Right ventricle myocardium superior (tissue), 1 donor: ENCODE measurements at places on chromosomes 7 and 10. TPM values are rescaled to one million over a fixed set of nuclear protein-coding genes. Genes with fewer than 3 reads are reported as not detected.

The WNT8B gene
- not detected for total RNA-seq

The PRF1 gene
- 2.2 TPM for total RNA-seq

The CAMK2B gene
- total RNA-seq: 87.2 TPM

The RBM33 gene
- 32.8 TPM for total RNA-seq

The PAX4 gene
- not detected for total RNA-seq

The TEX47 gene
- total RNA-seq: not detected

The CRHR2 gene
- total RNA-seq: 0.24 TPM

DNA sequence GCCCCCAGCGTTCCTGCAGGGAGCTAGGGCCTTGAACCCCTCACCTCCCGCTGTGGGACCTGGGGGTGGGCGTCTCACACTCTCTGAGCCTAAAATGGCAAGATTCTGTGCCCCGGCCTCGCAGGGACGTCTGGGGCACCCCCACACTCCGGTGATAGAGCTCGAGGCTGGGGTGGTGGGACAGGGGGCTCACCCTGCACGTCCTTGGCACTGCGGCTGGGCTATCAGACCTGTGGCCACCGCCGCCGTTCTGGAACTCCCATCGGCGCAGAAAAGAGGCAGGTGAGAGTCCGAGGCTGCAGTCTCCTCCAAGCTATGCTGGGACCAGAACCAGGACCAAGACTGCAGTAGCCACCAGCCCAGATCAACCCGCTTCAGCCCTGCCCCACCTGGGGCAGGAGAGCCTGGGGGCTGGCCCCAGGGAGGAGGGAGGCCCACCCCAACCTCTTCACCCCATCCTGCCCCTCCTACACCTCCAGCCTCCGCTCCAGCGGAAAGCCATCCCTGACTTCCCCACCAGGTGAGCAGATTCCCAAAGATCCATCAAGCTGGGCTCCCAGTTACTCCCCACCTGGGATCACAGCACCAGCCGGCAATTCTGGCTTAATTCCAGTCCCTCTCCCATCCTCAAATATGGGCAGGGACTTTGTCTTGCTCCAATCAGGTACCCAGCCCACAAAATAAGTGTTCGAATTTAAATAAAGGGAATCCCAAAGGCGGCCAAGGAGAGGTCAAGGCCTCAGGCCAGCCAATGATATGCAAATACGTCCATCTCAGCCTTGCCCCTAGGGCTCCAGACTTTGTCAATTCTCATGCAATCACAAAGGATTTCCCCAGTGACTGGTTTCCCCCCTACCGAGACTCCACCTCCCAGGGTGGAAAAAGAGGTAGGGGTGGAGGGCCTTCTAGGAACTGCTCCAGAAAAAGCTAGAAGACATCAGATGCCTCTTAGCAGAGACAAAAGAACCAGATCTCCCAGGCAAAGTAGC, 16.4 kb downstream of the TNRC18 start:
- no peak for DNase-seq

DNA sequence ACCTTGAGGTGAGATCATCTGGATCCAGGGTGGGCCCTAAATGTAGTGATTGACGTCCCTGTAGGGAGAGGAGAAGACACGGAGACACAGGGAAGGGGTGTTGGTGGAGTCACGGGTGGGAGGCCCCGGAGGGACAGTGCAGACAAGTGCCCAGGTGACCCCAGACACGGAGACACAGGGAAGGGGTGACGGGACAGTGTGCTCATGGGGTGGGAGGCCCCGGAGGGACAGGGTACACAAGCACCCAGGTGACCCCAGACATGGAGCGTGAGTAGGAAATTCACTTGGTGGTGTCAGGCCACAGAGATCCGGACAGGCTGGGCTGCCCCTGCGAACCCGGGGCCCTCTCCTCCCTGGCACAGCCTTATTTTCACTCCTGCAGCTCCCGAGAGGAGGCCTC, 176.9 kb downstream of the PTPRN2 start:
- DNase-seq: no peak

- no peak for DNase-seq
Measured at GRCh38 chr10:123141791-123142700, 5.9 kb upstream of the HMX2 start.

DNA sequence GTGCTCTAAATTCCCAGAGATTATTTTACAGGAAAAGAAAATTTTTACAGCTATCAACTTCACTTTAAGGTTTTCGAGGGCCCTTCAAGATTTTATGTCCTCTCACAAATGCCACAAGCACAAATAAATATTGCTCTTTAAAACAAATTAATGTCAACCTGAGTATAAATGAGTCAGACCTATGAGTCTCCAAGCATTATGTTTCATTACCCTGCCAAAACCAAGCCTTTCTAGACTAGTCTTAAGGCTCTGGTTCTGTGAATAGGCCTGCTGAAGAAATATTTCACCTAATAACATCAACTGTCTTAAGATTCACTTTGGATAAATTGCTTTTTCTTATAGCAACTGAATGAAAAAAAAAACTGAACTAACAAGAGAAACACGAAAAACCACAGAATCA, 153.0 kb downstream of the PDE1C start:
- no peak for DNase-seq

DNA sequence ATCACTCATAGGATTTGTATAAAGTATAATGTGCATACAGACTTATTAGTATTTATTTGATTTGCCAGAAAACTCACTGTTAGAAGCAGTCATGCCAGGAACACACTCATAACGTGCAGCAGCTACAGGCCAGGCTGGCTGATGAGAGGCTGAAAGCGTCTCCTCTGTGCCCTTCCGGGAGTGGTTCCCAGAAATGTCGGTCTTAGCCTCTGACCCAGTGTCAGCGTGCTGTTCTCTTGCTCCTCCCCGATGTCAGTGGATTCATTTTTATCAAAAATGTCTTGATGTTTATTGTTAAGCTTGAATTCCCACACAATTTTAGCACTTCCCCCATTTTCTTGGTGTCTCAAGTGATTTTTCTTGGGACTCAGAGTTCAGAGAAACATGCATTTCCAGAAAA, 33.3 kb upstream of the GARS1 start:
- no peak for DNase-seq

GRCh38 chr10:59240582-59241183, 64.2 kb downstream of the PHYHIPL start:
- DNase-seq: no peak

DNA sequence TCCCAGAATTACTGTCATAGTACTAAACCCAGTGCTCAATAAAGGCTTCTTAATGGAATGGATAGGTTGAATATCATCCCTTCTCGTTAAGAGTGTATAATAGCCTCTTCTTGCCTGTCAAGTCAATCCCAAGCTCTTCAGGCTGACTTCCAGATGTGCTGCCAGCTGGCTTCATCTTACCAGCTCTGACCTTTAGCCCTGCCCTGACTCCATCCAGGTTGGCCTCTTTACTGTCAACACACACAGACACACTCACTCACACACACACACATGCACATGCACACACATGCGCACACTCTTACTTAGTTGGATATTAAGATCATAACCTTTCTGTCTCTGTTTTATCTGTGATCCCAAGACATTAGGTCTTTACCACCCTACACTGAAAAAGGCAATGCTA, 49.1 kb downstream of the ASB4 start:
- no peak for DNase-seq

DNA sequence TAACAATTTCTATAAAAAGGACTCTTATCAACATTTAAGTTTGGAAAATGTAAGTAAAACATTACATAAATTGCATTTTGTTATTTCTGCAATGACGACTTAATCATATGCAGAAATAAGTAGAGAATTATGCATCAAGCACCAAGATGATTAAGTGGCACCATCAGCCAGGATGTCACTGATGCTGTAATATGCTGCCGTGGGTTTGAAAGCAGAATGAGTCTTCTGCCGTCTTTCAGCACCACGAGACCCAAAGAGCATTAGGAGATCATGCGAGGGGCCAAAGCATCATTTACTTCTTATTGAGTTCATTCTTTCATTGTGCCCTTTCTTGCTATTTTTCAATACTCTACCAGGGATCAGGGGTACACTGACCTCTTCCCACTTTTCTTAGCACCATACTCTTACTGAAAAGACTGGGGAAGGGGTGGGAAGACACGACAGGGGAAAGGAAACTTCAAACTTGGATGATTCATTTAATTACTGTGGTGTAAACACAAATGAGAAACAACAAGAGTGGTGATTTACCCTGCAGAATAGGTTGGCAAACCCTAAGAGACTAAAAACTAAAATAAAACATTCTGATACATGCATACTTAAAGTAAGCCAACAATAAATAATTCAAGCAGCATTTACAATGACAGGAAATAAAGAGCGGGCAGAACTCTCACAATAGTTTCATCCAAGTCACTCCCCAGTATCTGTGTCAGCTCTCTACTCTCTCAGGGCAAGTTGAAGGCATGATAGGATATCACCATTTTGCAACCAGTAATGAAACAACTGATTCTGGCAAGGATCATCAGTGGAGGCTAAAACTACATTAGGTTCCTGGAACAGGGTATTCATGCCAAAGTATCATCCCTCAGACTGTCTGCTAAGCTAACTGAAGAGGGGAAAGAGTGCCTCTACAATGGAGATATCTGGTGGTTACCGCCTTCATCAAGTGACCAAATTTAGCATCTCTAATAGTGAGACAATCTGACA, 70.8 kb downstream of the CUL2 start:
- DNase-seq: no peak

DNA sequence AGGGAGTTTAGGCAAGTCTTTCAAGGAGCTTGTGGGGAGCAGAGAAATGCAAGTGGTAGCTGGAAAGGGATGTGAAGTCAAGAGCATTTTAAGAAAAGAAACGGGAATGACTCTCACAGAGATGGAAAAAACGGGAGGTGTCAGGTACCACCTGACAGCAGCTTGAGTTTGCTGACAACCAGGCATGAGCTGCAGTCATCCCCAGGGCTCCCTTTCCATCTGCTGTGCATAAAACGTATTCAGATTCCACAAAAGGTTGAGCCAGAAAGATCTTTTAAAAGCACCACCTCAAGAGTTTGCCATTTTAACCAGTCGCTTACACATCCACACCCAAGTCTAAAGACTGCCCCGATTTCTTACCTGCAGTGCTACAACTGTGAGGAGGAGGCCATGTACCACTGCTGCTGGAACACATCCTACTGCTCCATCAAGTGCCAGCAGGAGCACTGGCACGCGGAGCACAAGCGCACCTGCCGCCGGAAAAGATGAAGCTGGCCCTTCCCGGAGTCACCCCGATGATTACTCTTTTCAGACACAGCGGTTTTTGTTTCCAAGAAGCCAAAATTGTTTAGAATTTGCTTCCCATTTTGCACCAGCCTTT, 116.8 kb downstream of the ZMYND11 start:
- DNase-seq: no peak

GRCh38 chr7:11957956-11958355, 126.0 kb upstream of the THSD7A start:
- DNase-seq: no peak
